ENCODE measurements at places on chromosomes 13 and 19.

DNA sequence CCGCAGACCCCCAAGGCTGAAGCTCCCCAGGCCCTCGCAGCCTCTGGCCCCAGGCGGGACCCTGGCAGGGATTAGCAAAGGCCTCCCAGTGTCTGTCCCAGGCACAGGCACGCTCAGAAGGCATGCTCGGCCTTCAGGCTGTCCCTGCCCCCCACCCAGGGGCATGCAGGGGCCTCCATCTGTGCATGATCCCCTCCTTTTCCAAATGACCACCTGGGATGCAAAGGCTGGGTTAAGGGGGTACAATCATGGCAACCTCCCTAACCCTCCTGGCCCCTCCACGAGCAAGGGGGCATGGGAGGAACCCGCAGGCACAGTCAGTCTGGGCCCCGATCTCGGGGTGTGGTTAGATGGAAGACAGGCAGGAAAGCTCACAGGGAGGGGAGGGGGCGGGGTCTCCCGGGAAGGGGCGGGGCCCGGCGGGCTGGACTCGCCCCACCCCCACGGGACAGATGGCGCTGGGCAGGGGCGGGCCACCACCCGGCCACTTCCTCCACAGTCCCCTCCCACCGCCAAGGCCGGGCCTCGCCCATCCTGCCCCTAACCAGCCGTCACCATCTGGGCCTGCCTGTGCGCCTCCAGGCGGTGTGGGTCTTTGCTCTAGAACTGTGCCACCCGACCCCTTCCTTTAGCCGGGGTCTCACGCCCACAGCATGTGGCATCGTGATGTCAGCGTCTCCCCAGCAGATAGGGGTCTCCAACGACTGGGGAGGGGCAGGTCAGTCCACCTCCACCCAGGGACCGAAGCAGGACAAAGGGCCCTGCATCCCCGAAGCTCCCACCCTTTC lies 7.0 kb upstream of the REXO1 start:
- DNase-seq, result peak; percentile 67

DNA sequence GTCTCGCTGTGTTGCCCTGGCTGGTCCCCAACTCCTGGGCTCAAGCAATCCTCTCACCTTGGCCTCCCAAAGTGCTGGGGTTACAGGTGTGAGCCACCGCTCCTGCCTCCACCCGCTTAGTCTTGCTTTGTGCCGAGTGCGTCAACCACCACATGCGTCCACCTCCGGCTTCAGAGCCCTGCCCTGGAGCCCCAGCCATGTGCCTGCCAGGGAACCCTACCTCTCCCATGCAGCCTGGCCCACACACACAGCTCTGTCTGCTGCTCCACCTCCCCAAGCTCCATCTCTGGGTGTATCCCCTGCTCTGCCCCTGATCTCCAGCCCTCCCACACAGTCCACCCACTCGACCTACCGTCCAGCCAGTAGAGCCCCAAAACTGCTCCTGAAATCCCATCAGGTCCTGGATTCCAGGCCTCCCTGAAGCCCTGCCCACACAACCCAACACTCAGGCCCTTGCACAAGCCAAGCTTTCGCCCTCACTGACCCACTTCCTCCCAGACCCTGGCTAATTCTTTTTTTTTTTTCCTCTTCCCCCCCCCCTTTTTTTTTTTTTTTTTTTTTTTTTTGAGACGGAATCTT lies 9.6 kb downstream of the CYP2F1 start:
- DNase-seq, result no peak

DNA sequence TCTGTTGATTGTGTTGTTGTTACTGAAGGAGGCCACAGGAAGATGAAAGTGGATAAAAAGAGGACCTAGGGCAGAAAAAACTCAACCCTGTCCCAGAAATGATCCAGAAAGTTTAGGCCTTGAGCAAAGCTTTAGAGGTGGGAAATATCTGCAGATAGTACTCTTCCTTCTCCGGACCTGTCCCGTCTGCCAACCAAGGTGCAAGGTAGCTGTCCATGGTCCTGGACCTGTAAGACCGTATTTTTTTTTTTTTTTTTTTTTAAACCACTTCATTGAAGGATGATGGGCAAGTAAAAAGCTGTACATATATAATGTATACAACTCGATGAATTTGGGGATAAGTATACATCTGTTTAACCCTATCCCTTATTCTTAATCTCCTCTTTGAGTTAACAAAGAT lies 225.9 kb downstream of the OLFM4 start:
- no peak for DNase-seq

- DNase-seq, result no peak
Observed at GRCh38 chr13:70027551-70027950, 80.1 kb upstream of the ATXN8OS start.

DNA sequence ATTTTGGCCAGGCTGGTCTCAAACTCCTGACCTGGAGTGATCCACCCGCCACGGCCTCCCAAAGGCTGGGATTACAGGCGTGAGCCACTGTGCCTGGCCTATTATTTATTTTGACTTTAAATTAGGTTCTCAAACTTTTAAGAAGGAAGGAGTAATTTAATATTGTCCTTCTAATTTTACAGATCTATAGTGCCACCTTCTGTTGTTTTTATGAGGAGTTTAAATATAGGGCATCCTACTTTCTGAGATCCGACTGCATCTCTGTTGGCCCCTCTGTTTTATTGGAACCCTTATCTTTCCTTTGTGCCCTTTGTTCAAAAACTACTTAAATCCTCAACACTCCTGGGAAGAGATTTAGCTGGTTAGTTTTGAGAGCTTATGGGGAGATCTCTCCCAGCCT lies 25.4 kb upstream of the ZMYM5 start:
- no peak for DNase-seq

DNA sequence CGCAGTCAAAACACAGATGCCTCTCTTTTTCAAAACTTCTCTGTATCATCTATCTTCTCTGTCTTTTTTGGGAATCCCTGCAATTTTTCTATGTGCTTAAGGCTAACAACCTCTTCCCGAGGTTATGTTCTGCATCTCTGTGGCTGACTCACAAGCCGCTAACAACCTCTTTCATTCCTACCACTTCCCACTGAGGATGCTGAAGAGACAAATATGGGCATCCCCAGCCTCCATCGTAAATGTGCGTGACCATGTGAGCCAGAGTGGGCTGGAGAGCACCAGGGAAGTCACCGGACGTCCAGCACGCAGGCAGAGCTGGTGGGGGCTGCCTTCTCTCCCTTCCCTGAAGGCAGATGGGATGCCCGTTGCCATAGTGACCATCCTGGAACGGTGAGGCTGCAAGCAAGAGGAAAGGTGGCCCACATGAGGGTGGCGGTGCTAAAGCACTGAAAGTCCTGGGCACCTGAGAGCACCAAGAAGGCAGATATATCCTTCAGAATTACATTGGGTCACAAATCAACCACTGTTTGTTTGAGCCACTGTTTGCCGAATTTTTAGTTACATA lies 122.8 kb downstream of the SHISA2 start:
- DNase-seq, result no peak

- DNase-seq, result no peak
Observed at GRCh38 chr13:53672005-53672404, 643.4 kb downstream of the OLFM4 start.

DNA sequence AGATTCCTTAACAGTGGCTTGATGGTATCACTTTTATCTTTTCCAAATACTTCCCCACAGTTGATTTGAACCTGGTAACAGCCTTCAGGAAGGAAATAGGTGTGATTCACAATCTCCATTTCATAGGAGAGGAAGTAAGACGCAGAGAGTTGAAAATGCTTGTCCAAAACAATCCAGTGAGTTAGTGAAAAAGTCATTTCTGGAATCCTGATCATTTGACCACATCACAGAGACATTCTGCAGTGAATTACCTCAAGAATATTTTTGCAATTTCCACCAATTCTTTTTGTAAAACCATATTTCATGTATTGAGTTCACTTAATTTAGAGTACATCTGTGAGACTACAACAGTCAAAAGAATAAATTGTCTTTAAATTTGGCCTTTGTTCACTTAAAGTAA lies 292.8 kb downstream of the DCLK1 start:
- no peak for DNase-seq

DNA sequence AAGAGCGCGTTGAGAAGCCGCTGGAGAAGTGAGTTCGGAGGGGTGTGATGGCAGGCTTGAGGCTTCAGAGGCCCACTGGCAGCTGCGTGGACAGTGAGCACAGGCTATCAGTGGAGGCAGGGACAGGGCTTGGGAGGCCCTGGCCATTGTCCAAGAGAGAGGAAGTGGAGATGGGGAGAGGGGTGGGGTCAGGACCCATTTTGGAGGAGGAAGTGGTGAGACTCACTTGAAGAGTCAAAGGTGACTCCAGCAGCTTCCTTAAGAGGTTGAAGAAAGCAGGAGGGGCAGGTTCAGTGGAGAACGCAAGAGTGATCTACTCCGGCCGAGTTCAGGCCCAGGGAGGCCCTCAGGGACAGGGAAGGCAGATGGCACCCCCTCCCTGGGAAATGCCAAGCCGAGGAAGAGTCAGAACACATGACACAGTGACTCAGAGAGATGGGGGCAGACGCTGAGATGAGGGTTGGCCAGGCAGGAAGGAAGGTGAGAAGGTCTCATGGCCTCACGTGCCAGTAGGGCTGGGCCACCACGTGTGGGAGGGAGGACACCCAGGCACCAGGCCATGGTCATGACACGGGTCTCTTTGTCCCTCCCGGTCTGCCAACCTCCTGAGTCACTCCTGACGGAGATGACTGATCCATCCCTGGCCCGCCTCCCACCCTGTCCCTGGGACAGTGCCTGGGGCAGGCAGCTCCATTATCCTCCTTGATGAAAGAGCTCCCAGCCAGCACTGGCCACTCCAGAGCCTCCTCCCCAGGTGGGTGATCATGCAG lies 10.1 kb upstream of the CD22 start:
- no peak for DNase-seq

DNA sequence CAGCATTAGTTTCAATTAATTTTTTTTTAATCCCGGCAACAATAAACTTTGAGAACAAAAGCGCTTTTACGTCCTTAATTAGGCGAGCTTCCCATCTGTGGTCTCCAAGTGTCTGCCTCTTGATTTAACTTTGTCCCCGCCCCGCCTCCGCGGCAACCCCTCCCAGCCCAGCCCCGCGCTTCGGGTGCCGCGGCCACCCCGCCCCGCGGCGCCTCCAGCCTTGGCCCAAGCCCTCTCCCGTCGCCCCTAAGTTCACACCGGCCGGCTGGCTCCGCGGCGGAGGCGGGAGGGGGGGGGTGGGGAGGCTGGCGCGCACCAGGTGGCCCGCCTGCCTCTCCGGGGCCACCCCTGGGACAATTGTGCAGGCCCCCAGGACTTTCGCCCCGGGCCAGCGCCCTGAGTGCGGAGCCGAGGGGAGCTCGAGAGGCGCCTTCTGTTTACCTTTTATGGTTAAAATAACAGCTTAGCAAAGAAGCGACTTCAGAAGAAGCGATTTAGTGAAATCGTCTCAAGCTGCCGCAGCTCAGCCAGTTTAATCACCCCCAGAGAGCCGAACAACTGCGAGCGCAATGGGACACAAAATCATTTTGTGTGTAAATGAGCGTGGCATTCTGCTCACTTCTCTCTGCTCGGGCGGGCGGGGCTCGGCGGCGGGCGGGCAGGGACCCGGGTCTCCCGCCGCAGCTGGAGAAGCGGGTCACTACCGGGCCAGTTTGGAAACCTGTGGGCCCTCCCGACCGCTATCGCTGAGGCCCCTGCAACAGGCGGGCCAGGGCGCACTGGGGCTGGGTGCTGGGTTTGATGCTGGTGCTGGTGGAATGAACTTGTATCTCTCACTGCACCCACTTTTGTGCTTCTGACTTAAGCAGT lies 1.4 kb downstream of the KCTD15 start:
- no peak for DNase-seq

- peak; percentile 75 for DNase-seq
Observed at GRCh38 chr19:19627621-19628500, at the start of gene LPAR2. Gene LPAR2, minus strand, starts transcription at chr19:19628220. Its CDS starts 945 bp downstream, at chr19:19627275.

DNA sequence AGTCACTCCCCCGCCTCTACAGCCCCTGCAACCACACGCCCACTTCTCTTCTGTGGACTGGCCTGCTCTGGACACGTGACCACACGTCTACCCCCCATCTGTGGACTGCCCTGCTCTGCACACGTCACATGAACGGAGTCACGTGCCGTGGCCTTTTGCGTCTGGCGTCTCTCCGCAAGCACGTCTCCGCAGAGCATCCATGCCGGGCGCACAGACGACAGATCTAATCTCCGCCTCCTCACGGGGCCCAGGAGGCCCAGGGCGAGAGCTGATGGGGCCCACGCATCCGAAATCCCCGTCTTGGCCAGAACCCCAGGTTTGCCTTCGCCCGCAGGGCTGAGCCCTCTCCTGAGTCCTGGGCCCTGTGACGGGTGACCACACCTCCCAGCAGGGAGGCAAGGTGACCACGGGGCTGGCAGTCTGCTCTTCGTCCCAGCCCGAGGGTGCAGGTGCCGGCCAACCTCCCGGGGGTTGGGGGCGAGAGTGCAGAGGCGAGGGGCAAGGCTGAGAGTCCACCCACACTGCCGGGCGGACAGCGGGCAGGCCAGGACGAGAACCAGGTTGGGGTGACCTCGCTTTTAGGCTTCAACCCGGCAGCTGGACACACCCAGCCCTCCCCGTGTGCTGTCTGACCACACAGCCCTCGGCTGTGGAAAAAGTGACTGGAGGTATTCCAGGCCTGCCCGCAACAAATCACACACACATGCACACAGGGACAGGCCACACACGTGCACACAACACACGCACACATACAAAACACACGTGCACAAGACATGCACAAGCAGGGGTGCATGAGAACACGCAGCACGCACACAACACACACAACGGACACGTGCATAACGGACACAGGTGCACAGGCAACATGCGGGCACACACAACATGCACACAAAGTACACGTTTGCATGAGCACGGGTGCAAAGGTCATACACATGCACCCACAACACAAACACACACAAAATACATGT lies 3.9 kb downstream of the SBNO2 start:
- DNase-seq, result no peak

- no peak for DNase-seq
Observed at GRCh38 chr19:19548915-19549759, 11.1 kb downstream of the CILP2 start.

DNA sequence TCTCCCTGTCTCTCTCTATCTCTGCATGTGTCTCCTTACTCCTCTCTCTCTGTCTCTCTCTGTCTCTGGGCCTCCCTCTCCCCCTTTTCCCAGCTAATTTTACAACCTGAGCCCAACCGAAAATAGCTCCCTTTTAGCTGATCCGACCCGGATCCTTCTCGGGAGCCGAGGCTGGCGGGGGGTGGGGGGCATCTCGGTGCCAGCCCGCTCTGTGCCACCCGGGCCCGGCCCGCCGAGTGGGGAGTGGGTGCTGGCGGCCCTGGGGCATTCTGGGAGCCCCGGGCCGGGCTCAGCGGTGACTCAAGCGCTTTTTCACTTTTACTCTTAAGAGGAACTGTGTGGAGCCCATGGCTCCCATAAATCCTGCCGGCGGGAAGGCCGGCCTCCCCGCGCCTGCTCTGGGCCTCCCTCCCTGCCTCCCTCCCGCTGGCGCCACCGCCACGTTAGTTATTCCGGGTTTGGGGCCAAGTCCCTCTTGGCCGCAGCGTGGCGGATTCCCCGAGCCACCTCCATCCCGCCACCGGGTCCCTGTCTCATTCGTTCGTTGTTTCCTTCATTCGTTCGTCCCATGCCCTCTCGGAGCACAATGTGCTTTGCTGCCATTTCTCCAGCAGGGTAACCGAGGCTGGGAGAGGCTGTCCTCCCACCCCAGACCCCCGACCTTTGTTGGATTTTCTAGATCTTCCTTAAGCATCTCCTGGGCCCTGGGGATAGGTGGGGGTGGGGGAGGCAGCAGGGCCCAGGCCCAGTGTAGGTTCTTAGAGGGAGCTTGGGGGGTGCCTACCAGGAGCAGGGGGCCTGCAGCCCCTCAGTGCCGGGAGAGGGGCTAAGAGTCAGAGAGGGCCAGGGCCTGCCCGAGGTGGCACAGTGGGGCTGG lies 3.2 kb downstream of the NFIC start:
- DNase-seq, result no peak

Data from T-helper 22 cell (primary cell).